ENCODE measurements at places on chromosomes 5 and 9.

- no peak overlapping the region for H3K27ac ChIP-seq
- no peak overlapping the region for H3K4me3 ChIP-seq
- H3K36me3 ChIP-seq, result no peaks in the 10 kb centered on the region
These were observed 125.9 kb downstream of the APBA1 start for GRCh38 chr9:69546265-69546664.

DNA sequence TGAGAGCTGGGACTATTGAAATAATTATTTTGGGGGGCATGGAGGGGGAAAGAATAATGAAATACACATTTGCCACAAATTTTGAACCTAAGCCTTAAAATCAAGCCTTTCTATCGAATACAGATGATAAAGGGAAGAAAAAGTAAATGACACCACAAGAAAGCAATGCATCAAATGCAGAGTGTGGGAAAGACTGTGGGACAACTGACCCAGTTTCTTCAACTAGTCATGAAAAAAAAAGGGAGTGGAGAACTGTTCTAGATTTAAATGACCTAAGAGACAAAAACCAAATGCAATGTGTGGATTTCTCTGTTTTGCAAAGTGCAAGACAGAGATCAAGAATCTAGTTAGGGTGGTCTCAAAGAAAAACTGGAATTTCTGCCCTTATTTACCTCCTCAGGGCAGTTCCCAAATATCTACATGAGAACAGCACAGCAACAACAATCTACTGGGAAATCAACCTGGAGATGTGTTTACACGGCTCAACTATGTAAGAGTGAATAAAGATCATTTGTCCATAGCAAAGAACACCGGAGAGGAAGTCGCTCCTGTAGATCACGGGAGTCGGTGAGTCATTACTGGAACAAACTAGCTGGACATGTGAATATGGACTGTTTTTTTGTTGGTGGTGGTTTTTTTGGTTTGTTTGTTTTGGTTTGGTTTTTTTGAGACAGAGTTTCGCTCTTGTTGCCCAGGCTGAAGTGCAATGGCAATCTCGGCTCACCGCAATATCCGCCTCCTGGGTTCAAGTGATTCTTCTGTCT is 145.9 kb downstream of the DROSHA start:
- H3K27ac ChIP-seq, result no peak overlapping the region
- H3K27me3 ChIP-seq, result no peaks in the 10 kb centered on the region
- H3K4me3 ChIP-seq, result no peak overlapping the region
- H3K36me3 ChIP-seq, result no peaks in the 10 kb centered on the region
- no peak for DNase-seq

DNA sequence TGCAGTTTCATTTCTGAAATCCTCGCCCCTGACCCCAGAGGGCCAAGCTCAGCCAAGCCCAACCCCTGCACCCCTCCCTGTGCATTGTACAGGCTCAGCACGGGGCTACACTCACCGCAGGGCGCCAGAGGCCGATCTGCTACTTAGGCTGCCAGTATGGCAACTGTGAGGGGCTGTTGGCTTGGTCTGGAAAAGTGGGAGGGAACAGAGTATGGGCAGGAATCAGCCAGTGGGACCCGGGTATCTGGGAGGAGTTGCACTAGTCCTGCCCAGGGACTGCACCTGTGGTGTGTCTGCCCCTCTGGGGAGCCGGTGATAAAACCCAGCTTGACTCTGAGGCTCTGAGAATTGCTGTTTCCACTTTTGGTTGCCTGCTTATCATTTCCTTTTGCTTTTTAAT is 167.4 kb upstream of the KIF2A start:
- H3K4me1 ChIP-seq, result peaks cover 4% of the 10 kb centered on the region
- no peak overlapping the region for H3K27ac ChIP-seq
- H3K4me3 ChIP-seq, result no peak overlapping the region
- H3K36me3 ChIP-seq, result no peaks in the 10 kb centered on the region

GRCh38 chr5:120236360-120236759 is 227.7 kb upstream of the PRR16 start:
- H3K27ac ChIP-seq, result no peak overlapping the region
- no peaks in the 10 kb centered on the region for H3K27me3 ChIP-seq
- DNase-seq, result no peak
- no peaks in the 10 kb centered on the region for H3K4me1 ChIP-seq
- no peak overlapping the region for H3K4me3 ChIP-seq

DNA sequence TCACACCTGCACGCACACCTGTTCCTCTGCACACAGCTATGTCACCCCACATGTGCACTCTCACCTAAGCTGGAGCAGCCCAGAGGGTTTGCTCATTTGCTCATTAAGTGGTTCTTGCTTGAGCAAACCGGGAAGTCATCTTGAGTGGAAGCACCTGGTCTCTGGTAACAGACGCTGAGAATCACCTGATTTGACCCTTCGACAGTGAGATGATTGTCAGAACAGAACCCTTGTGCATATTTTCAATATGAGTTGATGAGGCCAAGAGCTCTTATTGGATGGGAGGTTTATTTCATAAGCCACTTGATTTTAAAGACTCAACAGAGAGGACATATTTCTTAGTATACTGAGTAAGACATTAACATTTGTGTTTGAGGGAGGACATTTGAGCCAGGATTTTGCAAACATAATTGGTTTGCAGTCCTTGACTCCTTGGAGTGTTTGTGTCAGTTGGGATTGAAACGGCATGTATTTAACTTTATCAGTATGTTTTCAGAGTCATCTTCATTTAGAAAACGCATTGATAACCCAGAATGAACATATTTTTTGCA is 22.1 kb upstream of the LPCAT1 start:
- H3K4me3 ChIP-seq, result no peak overlapping the region
- peaks cover 2% of the 10 kb centered on the region for H3K4me1 ChIP-seq
- H3K27me3 ChIP-seq, result no peaks in the 10 kb centered on the region
- DNase-seq, result no peak
- peaks cover 2% of the 10 kb centered on the region for H3K36me3 ChIP-seq

- H3K27ac ChIP-seq, result peak overlapping the region; percentile 85
- peaks cover 37% of the 10 kb centered on the region for H3K4me1 ChIP-seq
- no peaks in the 10 kb centered on the region for H3K36me3 ChIP-seq
- no peak overlapping the region for H3K4me3 ChIP-seq
- H3K27me3 ChIP-seq, result no peaks in the 10 kb centered on the region
These were observed 219.1 kb downstream of the C9orf50 start for GRCh38 chr9:129401623-129402370.

DNA sequence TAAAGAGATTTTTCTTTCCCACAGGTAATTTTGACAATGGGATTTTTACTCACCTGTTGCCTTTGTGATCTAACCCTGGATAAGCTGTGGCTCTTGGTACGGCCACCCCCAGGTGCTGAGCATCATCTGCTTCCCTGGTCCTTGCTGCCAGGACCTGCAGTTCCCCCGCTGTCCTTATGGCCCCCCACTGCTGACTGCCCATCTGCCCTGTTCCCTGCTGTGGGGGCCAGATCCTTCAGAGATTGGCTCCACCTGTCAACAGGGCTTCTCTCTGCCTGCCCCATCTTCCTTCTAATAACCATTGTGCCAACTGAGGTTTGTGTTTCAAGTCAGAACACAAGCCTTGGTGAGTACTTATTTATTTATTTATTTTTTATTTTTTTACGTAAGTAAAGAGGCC is 183.3 kb downstream of the MAPKAP1 start:
- H3K4me3 ChIP-seq, result no peak overlapping the region
- H3K27ac ChIP-seq, result no peak overlapping the region
- peaks cover 3% of the 10 kb centered on the region for H3K4me1 ChIP-seq
- H3K27me3 ChIP-seq, result no peaks in the 10 kb centered on the region

- H3K4me3 ChIP-seq, result no peak overlapping the region
- DNase-seq, result no peak
- H3K27me3 ChIP-seq, result peaks cover 18% of the 10 kb centered on the region
These were observed 492.4 kb downstream of the GADD45G start for GRCh38 chr9:90097237-90097636.

- no peak for DNase-seq
- H3K36me3 ChIP-seq, result no peaks in the 10 kb centered on the region
- no peak overlapping the region for H3K4me3 ChIP-seq
- H3K4me1 ChIP-seq, result no peaks in the 10 kb centered on the region
These were observed 56.4 kb downstream of the MRPL36 start for GRCh38 chr5:1743061-1743768.

GRCh38 chr5:176334031-176334770 is 27.4 kb downstream of the KIAA1191 start:
- H3K27me3 ChIP-seq, result no peaks in the 10 kb centered on the region
- peaks cover 8% of the 10 kb centered on the region for H3K36me3 ChIP-seq
- H3K4me1 ChIP-seq, result no peaks in the 10 kb centered on the region
- H3K4me3 ChIP-seq, result no peak overlapping the region
- DNase-seq, result no peak
- no peak overlapping the region for H3K27ac ChIP-seq

DNA sequence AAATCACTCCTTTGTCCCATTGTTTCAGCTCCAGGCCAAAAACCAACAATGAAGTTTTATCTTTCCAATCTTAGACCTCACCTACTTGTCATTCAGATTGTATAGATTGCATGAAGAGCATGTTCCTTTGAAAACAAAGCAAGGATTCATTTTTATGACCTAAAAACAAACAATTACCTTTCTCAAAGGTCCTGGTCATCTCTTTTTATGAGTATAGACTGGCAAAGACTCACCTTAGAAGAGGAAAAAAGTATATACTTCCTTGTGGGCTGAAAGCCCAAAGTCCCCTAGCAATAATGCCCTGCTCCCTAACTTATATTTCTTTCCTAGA is 28.4 kb upstream of the TLE1 start:
- H3K4me1 ChIP-seq, result peaks cover 2% of the 10 kb centered on the region
- no peak for DNase-seq
- H3K27ac ChIP-seq, result no peak overlapping the region
- H3K4me3 ChIP-seq, result no peak overlapping the region
- no peaks in the 10 kb centered on the region for H3K36me3 ChIP-seq
- H3K27me3 ChIP-seq, result no peaks in the 10 kb centered on the region

GRCh38 chr5:177065491-177065890 is 21.2 kb upstream of the FGFR4 start:
- no peaks in the 10 kb centered on the region for H3K4me1 ChIP-seq
- H3K36me3 ChIP-seq, result peaks cover 69% of the 10 kb centered on the region
- no peak overlapping the region for H3K4me3 ChIP-seq
- no peaks in the 10 kb centered on the region for H3K27me3 ChIP-seq

All from neuronal stem cell (in vitro differentiated cells).